ENCODE measurements at places on chromosomes 4 and X.

DNA sequence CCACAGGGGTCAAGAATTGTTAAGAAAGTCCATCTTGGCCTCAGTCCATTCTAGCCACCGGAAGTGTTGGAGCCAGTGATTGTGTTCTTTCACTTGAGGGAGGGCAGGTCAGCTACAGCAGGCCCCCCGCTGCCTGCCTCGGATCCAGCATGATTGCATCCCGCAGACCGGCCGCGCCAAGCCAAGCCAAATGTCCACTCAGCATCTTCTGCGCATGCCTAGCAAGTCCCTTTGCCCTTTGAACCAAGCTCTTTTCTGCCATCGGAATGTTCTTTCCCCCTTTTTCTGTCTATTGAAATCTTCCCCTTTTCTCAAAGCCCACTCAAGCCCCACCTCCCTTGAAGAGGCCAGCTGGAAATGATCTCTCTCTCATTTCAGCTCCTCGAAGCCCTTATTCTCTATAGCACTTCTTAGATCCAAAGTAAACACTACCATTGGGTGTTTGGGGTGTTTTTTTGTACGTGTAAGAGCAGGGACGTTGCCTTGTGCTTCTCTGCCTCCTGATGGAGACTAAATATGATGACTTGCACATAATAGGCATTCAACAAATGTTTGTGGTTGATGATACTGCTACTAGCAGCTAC, 147.8 kb upstream of the BCOR start:
- no peak for DNase-seq

- DNase-seq, result no peak
Observed at GRCh38 chr4:1812720-1813119, 19.6 kb downstream of the FGFR3 start.

GRCh38 chrX:47958761-47959342, 44.9 kb downstream of the ZNF182 start:
- peak; percentile 1 for DNase-seq

DNA sequence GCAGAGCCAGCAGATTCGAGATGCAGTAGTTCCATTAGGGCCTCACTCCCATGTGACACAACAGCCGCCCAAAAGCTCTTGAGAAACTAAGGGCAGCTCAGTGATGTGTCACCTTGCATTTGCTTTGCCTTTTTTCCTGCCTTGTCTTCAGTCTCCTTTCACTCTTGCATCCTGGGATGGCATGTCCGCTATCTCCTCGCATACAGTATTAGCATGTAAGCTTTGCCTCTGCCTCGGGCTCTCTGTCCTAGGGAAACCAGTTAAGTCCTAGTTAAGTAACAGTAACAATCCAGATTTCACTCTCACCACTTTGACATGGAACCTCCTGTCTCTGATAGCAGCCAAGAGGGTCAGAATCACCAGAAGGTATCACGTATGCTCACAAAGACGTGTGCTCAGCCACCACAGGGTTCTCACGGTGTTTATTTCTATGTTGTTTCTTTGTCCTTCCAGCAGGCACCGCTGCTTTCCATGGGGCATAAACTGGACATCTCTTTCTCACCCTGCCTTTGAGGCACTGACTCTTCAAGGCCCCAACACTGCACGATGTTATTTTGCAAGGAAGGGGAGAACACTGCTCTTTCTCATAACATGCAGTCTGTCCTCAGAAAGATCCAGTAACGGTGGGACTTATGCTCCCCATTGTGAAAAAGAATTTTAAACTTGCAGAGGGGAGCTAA, 26.7 kb upstream of the SORBS2 start:
- no peak for DNase-seq

DNA sequence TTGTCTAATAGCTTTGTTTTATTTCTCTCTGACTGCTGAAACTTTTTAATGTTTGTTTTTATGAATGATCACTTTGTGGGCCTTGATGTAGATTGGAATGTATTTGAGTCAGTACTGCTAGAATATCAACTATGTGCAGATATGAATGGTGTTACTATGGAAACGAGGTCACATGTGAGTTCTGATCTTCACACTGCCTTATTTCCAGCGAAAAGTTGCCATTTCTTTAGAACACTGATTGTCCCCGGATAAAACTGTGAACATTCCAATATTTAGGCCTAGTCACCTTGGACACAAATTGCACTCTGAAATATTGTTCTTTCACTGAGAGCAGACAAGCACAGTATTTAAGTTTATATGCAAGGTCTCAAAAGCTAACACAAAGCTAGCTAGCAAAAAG, 27.2 kb upstream of the MAGED1 start:
- DNase-seq, result no peak

GRCh38 chr4:137705171-137705783, 173.0 kb upstream of the PCDH18 start:
- no peak for DNase-seq

DNA sequence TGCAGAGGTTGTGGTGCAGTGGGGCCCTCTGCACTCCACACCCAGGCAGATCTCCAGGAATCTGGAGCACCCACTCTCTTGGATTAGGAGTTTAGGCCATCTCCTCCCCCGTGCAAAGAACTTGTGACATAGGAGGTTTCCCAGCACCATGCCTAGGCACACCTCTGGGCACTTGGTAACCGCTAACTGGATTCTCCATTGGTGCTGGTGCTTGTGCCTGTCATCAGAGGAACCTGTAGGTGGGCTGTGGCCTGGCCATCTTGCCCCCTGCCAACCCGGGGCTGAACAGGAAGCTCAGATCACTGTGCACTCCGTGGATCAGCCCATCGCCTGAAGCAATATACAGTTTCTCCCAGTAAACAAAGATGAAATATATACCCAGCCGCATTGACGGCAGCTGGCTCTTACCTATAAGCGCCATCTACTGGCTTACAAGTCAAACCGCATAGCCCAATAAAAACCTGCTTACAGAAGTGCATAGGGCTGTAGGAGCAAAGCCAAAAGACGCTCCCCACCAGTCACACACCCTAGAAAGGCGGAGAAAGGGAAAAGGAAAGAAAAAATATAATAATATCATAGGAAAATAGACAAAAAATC, 19.1 kb upstream of the TEX13B start:
- peak; percentile 34 for DNase-seq

- no peak for DNase-seq
Observed at GRCh38 chr4:169383724-169384123, 113.0 kb upstream of the SH3RF1 start.

DNA sequence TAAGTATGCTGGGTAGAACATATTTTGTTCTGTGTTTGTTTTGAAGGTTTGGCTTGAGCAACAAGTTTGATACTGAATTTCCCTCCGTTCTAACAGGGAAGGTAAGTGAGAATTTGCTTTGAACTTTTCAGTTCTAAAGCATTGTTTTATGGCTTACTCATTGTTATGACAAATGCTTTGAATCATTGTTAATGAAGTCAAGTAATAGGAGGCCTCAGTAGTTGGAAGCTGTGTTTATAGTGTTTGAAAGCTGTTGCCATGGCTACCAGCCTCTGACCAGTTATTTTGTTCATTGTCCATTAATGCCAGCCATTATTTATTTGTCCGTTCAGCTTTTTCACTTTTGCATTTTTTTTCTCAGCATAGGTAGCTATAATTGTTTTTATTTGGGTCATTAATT, 14.4 kb downstream of the CHIC1 start:
- no peak for DNase-seq

- DNase-seq, result peak; percentile 96
Observed at GRCh38 chrX:47540754-47541538, 20.1 kb upstream of the ARAF start.

Data from NCI-H1092 (cell line).